Activated T-helper 2 cell treated with anti-CD3 and anti-CD28 coated beads, Interferon-gamma antibody, Interleukin-2, Interleukin-4, amounts not matched to agents 10 μg/mL and 5 μg/mL and 100 μg/mL, durations not matched to agents 14 hours and 24 hours and 36 hours (primary cell): ENCODE measurements at places on chromosomes 2 and 18. TPM values are rescaled to one million over a fixed set of nuclear protein-coding genes. Genes with fewer than 3 reads are reported as not detected.

The MROH2A gene
- total RNA-seq: not detected in 2 replicates

The KIF5C gene
- 12.9 and 17.3 TPM in 2 replicates for total RNA-seq

DNA sequence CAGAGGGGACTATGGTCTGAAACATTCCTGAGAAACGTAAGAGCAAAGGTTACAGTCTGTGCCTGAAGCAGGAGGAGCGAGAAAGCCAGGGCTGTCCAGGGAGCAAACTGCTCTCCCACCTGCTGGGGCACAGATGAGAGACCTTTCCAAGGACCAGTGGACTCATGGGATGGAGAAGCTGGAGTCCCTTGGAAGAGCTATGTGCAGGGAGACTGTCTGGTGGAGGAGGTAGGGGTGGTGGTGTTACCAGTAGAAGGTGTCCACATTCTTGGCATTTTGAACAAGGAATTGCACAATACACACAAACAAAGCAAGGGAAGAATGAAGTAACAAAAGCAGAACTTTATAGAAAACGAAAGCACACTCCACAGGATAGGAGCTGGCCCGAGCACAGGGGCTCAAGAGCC, 97.9 kb upstream of the CYRIA start:
- no peak overlapping the region for H3K27ac ChIP-seq
- DNase-seq: no peak
- no peaks in the 10 kb centered on the region for H3K36me3 ChIP-seq
- peaks cover 11% of the 10 kb centered on the region for H3K27me3 ChIP-seq
- H3K4me3 ChIP-seq: no peak overlapping the region

- H3K27me3 ChIP-seq: no peaks in the 10 kb centered on the region
- peaks cover 2% of the 10 kb centered on the region for H3K4me1 ChIP-seq
- DNase-seq: no peak
- H3K4me3 ChIP-seq: no peak overlapping the region
- no peaks in the 10 kb centered on the region for H3K36me3 ChIP-seq
- H3K27ac ChIP-seq: no peak overlapping the region
Observed at GRCh38 chr18:57928466-57928865, 115.6 kb upstream of the NEDD4L start.

The EN1 gene
- not detected in 2 replicates for total RNA-seq
